ENCODE measurements at places on chromosomes 13 and 19.

GRCh38 chr13:101755228-101755887 is 302.9 kb downstream of the ITGBL1 start:
- DNase-seq: no peak

DNA sequence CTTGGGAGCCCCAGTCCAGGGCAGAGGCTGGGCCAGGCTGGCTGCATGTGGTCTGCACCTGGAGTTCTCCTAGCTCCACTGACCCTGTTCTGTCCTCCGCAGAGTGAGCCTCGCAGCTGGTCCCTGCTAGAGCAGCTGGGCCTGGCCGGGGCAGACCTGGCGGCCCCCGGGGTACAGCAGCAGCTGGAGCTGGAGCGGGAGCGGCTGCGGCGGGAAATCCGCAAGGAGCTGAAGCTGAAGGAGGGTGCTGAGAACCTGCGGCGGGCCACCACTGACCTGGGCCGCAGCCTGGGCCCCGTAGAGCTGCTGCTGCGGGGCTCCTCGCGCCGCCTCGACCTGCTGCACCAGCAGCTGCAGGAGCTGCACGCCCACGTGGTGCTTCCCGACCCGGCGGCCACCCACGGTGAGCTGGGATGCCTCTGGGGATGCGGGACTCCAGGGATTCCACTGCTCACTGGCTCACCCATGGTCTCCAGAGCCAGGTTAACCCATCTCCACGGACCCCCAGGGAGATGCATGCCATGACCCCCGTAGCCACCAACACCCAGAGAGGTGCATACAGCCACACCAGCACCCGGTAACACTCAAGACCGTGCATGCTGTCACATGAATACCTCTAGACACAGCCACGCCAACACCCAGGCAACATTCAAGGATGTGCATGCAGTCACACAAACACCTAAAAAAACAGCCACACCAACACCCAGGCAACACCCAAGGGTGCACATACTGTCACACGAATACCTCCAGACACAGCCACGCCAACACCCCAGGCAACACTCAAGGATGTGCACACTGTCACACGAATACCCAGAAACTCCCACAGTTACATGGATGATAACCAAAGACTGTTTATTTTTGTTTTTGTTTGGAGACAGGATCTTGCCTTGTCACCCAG is 8.2 kb downstream of the PKN1 start:
- no peak for DNase-seq

DNA sequence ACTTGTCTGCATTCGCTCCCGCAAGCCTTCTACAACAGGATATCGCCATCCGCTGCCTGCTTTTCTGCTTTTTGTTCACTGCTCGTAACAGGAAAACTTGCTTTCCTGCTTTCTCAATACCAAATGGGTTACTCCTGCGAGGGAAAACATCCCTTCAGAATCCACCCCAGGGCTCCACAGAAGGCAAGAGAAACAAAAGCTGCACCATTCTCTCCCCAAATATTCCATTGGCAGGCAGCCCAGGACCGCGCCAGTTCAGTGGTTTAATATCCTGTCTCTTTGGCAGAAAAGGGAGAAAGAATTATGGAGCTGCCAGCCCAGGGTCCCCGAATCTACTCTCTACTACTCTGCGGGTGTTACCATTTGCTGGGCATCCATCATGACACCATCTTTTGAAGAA is 84.7 kb upstream of the DOCK9 start:
- no peak for DNase-seq

DNA sequence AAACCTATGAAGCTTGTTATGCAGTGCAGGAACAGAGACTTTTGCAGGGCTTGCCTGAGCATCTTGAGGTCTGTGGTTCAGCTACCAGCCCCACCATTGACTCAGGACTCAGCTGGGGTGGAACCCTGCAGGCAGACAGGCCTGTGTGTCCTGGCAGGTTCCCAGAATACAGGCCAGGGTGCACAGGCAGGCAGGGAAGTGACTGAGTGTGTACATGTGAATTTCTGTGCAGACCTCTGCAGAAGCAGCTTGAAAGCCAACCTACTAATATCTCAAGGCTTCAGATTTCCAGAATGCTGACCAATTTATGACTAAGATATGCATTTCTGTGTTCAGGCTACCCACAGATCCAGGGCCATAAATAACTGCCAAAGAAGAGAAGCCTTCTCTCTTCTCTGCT is 254.4 kb downstream of the DLEU7 start:
- no peak for DNase-seq

DNA sequence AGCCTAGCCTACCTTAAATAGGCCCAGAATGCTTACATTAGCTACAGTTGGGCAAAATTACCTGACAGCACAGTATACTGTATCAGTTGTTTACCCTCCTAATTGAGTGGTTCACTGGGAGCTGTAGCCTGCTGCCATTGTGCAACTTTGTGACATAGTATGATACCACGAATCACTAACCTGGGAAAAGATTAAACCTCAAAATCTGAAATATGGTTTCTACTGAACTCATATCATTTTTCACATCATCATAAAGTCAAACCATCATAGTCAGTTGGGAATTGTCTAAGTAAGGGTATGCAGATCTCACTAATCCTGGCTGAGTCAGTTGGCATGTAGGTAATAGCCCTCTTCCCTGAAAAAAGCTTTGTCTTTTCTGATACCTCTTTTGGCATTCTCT is 9.2 kb downstream of the PAN3 start:
- no peak for DNase-seq

GRCh38 chr13:80050252-80050651 is 290.7 kb downstream of the SPRY2 start:
- no peak for DNase-seq

- DNase-seq: no peak
These were observed 407.3 kb downstream of the DACH1 start for GRCh38 chr13:71459708-71460107.

- no peak for DNase-seq
These were observed 8.9 kb downstream of the CACNG8 start for GRCh38 chr19:53971673-53972072.

GRCh38 chr13:53042877-53043276 is 14.3 kb downstream of the OLFM4 start:
- DNase-seq: no peak

DNA sequence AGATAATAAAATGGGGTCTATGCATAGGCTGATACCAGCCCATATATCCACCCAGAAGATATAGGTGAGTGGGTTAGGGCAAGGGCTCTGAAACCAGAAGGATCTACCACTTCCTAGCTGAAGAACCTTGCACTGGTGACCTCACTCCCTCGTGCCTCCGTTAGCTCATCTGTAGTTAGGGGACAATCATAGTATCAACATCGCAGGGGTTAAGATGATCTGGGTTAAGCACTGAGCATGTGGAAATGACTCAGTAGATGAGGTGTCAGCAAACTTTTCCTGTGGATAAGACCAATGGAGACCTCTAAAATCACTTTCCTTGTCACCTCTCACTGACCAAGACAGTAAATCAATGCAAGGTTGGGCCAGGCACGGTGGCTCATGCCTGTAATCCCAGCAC is 30.5 kb downstream of the TNFSF14 start:
- no peak for DNase-seq

- no peak for DNase-seq
These were observed 334.0 kb downstream of the DIAPH3 start for GRCh38 chr13:59829690-59830089.

Data from iPS DF 6.9 (cell line).